ENCODE measurements at places on chromosomes 12 and 14. TPM values are rescaled to one million over a fixed set of nuclear protein-coding genes. Genes with fewer than 3 reads are reported as not detected.

LETMD1 gene
- total RNA-seq = 20.3 TPM

P2RX7 gene
- total RNA-seq = not detected

ERBB3 gene
- 14.3 TPM for total RNA-seq

NAB2 gene
- 15.9 TPM for total RNA-seq

GRCh38 chr14:73786636-73787485, 64.8 kb upstream of the PTGR2 start:
- no peak for DNase-seq

- no peak for DNase-seq
Observed at GRCh38 chr12:39369756-39370155, 73.2 kb downstream of the KIF21A start.

- DNase-seq = no peak
Observed at GRCh38 chr14:91229743-91230200, 14.7 kb downstream of the GPR68 start.

GRCh38 chr12:22881878-22882385, 257.0 kb downstream of the ETNK1 start:
- DNase-seq = no peak

- no peak for DNase-seq
Observed at GRCh38 chr14:85731186-85731585, 201.2 kb downstream of the FLRT2 start.

- no peak for DNase-seq
Observed at GRCh38 chr14:102805371-102805891, 28.2 kb downstream of the TRAF3 start.

- DNase-seq = no peak
Observed at GRCh38 chr12:75611041-75611440, 99.6 kb upstream of the KRR1 start.

- DNase-seq = no peak
Observed at GRCh38 chr12:57124261-57124877, 3.9 kb upstream of the LRP1 start.

DNA sequence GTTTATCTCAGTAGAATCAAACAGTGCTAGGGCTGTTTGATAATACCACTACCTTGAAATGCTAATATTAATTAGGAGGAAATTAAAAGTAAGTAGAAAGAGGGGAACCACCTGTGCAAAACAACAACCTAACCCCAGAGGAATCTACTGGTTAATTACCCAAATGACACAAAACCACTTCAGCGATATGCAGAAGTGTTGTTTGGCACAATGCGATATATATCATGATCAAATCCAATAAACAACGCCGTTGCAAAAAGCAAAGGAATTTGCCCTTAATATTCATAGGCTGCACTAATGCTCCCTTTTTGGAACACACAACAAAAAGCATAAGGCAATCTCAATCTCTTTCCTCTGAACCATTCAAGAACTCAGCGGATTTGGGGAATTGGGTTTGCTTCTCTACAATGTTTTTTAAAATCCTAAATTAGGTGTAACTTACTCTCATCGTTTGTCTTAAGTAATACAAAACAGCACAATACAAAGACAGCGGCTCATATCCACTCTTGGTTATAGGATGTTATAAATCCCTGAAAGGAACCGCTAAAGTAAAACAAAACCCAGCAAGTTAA, 1.5 kb downstream of the MAP4K5 start:
- DNase-seq = no peak

- DNase-seq = no peak
Observed at GRCh38 chr12:71107936-71108335, 49.9 kb downstream of the TSPAN8 start.
